ENCODE measurements at places on chromosomes 4 and X.

GRCh38 chrX:50978920-50979682 lies 68.6 kb downstream of the BMP15 start:
- DNase-seq, result no peak

DNA sequence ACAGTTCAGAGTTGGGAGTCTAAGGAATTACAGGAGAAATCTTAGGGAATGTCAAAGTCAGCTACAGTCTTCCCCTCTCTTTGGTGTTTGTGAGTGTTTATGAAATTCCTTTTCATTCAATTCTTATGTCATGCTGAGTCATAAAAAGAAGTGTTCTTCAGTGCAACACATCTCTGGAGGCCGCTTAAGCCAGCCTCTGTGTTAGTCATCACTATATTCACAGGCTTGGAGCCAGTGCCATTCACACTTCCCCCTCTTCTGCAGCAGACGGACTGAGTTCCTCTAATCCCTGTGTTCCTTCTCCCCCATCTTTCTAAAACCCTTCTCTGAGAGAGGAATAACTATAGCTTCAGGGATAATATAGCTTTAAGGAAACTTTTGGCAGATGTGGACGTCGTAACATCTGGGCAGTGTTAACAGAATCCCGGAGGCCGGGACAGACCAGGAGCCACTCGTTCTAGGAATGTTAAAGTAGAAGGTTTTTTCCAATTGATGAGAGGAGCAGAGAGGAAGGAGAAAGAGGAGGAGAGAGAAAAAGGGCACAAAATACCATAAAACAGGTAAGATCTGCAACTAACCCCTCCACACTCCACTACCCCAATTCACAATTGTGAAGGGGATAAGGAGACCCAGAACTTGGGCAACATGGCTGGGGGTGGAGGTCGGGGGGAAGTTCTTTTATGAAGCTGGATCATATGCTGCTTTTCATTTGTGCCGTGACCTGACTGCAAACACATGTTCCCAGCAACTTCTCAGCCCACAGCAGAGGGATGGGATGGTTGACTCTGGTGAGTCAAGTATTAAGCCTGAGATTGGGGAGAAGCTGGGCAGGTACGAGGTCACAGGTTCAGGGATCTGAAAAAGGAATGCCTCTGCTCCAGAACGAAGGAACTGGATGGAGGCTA lies at the start of gene SRPX2:
SRPX2 (plus strand) TSS at position 244 of the 905 bp plus-strand sequence. CDS start 2,124 bp downstream, outside the sequence.
- DNase-seq, result no peak

- DNase-seq, result no peak
Observed at GRCh38 chrX:8868906-8869305, 67.7 kb upstream of the FAM9A start.

GRCh38 chr4:99863804-99864203 lies 30.4 kb downstream of the LAMTOR3 start:
- DNase-seq, result no peak

DNA sequence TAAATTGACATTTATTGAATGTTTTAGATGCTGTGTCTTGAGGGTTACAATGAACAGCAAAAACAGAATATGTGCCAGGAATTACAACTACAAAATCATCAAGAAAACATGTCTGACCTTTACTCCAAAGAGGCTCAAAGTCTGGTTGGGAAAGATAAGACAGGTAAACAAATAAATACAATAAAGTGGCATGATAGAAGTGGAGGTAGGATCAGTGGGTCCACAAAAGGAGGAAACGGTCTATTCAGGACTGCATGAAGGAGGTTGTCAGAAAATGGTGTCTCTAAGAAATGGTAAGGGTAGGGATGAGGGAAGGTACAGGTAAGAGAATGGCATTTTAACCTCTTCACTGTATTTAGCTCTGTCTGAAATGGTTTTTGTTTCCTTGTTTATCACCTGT lies 3.8 kb downstream of the ARHGEF38 start:
- DNase-seq, result no peak

GRCh38 chr4:188032170-188032569 lies 36.6 kb downstream of the ZFP42 start:
- no peak for DNase-seq

GRCh38 chr4:151517896-151518295 lies 108.9 kb downstream of the FHIP1A start:
- no peak for DNase-seq

DNA sequence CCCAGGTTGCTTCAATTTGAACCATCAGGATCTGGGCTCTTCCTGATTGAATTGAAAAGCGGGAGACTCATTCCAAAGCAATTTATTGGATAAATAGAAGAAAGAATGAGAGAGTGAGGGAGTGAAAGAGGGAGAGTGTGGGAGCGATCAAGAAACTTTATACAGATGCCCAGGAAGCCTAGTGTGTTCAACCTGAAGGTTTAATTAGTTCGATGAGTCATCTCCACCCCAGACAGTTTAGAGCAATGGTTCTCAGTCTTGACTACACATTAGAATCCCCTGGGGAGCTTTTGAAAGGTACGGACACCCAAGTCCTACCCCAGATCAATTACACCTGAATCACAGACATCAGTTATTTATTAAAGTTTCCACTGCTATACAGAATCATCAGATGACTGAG lies 61.5 kb downstream of the GEMIN8 start:
- DNase-seq, result no peak

DNA sequence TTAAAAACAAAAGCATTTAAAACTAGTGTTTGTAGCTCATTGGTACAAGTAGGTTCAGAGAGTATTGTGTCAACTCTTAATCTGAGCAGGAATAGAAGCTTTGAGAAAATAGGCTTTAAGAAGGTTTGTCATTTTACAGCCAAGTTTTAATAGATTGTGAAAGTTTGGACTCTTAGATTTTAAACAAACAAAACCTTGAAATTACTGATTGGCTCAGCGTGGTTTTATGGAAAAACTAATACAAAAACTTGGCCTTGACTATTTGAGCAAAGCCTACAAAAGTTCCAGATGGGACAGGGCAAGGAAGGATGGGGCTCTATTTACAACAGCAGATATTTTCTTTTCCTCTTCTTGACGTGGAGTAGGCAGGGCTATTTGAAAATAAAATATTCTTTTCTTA lies 16.5 kb downstream of the ZFX start:
- no peak for DNase-seq

DNA sequence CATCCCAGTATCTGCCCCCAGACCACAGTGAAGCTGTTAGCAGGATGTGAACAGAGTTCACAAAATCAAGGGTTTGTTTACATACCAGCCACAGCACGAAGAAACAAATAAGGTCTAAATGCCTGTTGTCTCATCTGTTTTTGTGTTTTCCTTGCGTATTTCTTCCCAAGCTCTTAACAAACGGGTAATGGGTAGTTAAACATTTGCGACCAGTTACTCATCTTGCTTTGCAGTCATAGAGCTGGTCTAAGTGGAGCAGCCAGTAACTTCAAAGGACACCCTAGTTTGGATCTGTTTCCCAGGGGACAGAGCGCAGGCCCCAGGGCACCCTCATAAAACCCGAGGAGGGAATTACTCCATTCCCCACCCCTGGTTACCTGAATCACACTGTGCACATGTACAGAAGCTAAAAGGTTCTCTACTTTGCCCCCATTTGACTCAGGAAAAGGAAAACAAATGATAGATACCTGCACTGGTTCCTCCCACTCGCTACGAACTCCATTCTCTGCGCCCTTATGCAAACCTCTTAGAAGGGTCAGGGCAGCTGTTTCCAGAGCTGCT lies 68.8 kb downstream of the MAML3 start:
- no peak for DNase-seq
